Activated naive CD8-positive, alpha-beta T cell treated with anti-CD3 and anti-CD28 coated beads for 36 hours (primary cell): ENCODE measurements at places on chromosomes 1 and 21.

- no peak for DNase-seq
Measured at GRCh38 chr21:14991957-14992356, 72.8 kb downstream of the NRIP1 start.

GRCh38 chr21:33789697-33790096 lies 125.9 kb downstream of the ATP5PO start:
- DNase-seq: no peak

DNA sequence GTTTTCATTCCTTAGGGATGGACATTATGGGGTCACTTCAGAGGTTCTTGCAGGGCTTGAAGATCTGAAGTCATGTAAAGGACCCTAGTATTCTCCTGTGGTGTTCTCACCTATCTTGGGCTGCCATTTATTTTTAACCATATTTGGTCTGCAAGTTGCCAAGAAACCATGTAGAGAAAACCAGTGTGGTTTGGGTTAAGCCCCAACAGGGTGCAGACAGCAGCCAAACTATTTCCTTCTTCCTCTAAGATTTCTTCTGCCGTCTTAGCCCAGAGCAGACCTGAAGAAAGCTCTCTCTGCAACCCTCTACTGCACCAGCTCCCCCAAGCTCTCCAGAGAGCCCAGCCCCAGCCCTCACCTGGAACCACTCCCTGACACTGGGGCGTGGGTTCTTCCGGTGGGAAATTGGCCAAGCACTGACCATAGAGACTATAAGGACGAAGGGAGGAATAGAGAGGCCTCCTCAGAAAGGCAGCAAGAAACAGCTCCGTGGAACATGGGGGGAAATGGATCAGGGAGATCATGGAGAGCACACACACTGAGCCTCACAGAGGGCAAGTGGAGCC lies 136.6 kb downstream of the SYF2 start:
- no peak for DNase-seq

DNA sequence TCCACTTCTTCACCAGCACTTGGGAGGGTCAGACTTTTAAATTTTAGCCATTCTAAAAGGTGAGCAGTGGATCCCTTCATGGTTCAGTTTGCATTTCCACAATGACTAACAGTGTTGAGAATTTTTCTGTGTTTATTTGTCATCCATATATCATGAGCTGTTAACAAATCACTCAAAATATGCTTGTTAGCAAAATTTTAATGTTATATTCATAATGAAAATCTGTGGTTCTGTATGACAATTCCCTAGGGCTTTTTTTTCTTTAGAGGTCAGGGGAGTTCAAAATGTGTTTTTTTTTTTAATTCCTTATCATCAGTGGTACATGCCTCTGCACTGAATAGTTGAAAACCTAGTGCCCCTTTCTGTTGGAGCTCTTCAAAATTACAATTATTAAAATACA lies 682.2 kb upstream of the ADGRL2 start:
- no peak for DNase-seq

GRCh38 chr1:4984841-4985240 lies 330.4 kb downstream of the AJAP1 start:
- no peak for DNase-seq

DNA sequence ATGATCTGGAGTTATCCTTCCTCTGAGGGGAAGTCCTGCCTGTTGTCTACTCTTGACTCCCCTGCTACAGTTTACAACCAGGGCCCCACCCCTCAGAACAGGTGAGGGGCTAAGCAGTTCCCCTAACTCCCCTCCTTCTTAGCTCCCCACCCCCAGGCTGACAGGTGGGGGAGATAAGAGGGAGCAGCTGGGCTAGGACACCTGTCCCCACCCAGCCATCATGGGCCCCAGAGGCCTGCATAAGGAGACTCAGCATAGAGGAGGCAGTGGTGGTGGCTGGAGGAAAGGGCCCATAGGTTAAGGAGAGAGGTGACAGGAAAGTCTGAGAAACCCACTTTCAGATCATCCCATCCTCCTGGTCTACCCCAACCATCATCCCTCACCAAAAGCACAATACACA lies 6.8 kb downstream of the MEF2D start:
- DNase-seq: no peak

DNA sequence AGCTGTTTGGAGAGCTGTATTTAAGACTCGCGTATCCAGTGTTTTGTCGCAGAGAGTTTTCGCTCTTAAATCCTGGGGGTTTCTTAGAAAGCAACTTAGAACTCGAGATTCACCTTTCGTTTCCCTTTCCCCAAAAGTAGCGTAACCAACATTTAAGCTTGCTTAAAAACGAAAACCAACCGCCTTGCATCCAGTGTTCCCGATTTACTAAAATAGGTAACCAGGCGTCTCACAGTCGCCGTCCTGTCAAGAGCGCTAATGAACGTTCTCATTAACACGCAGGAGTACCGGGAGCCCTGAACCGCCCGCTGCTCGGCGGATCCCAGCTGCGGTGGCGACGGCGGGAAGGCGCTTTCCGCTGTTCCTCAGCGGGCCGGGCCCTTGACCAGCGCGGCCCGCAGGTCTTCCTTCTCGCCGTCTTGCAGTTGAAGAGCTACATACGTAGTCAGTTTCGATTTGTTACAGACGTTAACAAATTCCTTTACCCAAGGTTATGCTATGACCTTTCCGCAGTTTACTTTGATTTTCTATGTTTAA lies 1.9 kb downstream of the OLIG1 start:
- no peak for DNase-seq

GRCh38 chr1:218304281-218305039 lies 19.4 kb downstream of the RRP15 start:
- DNase-seq: peak; percentile 5

DNA sequence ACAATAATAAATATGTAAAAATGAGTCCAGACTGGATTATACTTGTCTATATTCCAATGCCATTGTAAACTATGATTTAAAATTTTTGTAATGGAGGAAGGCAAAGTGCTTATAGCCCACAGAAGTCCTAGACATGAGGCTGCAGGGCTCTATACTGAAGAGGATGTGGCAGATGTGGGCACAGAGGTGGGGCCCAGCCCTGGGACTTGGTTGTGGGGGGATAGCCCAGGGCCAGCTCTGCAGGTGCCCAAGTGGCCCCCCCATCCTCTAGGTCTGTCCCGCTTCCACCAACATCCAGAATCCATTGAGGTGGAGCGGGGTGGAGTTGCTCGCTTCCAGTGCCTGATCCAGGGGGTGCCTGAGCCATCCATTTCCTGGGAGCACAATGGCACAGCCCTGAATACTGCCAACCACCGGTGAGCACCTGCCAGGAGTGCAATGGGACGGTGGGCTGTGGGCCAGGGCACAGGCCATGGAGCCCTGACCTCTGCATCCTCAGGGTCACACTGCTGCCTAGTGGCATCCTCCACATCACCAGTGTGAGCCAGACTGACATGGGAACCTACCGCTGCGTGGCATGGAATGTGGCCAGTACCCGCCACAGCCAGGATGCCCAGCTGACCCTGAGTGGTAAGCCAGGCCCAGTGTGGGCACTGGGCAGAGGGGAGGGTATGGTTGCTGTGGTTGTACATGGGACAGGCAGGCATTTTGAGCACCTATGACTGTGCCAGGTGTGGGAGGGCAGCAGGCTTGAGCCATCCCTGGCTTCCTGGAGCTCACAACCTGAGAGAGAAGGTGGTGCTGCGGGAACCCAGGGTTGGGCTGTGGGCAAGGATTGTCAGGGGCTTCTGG lies 21.0 kb downstream of the SLC27A3 start:
- no peak for DNase-seq

DNA sequence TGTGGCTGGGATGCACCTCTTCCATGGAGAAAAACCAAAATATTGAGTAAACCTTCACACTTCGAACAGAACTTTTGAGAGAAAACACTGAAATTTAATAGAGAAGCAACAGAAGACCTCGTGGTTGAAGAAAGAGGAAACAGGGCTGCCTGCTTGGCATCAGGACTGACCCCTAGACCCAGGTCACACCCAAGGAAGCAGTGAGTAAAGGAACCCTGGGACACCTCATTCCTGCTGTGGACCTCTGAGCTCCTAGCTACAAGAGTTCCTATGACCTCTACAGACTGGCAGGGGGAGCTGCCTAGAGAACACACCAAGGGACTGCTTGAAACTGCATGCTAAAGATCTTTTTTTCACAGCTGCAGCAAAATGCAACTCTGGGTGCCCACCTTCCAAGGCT lies 67.8 kb downstream of the FASLG start:
- DNase-seq: no peak

- no peak for DNase-seq
Measured at GRCh38 chr1:93437976-93438605, 9.8 kb upstream of the FNBP1L start.

GRCh38 chr1:53196017-53196484 lies 573 bp upstream of the CPT2 start:
- no peak for DNase-seq

DNA sequence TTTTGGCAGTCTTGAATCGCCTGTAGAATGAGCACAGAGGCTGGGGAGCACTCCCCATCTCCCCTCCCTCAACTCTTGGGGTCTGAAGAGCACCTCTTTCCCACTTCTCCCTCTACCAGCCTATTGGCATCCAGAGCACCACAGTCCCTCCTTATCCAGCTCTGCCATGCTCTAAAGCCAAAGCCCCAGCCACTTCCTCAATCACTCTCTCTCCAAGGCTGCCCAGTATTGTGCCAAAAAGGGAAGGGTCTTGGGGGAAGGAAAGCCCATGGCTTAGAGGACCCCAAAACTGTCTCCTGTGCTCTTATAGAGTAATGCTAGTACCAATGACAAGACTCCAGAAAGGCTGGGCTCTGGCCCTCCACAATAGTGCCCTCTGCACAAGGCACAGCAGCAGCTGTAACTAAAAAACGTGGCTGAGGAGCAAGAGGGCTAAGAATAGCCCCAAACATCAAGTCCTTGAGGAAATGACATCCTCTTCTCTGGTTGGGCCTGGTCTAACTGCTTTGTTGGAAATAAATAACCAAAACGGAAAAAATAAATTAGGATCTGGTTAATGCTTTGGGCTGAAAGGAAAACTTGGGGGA lies 28.4 kb downstream of the SLC27A3 start:
- no peak for DNase-seq

- DNase-seq: no peak
Measured at GRCh38 chr1:166925810-166926478, 49.4 kb downstream of the ILDR2 start.

DNA sequence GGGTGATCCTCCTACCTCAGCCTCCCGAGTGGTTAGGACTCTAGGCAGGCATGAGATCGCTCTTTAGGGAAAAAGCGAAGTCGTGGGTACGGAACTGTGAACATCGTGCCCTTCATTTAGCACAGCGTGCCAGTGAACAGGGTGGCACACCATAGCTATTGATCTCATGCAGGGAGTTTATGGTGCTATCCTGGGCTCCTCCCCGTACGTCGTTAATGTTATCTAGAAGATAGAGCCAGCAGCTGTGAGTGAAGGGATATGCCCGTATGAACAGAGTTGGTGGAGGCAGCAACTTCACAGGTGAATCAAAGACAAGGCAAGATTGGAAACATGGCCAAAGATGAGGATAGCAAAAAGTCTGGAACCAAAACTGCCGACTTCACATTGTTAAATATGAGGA lies 11.2 kb downstream of the CLCN6 start:
- DNase-seq: no peak

DNA sequence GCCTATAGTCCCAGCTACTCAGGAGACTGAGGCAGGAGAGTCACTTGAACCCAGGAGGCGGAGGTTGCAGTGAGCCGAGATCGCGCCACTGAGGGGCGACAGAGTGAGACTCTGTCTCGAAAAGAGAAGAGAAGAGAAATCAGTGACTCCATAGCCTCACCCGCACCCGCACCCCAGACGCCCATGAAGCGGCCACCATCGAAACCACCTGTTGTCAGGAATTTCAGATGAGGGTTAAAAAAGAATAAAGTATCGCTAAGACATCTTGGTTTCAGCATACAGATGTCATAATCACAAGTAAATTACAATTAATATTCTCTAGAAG lies 47.4 kb downstream of the NPHP4 start:
- DNase-seq: no peak

GRCh38 chr21:43273708-43274021 lies 104.9 kb downstream of the CRYAA start:
- DNase-seq: no peak
